ENCODE measurements at places on chromosomes 4 and X.

GRCh38 chrX:115350711-115351381 is 61.3 kb downstream of the LUZP4 start:
- no peak for DNase-seq

GRCh38 chr4:153594210-153594609 is 89.9 kb upstream of the TLR2 start:
- no peak for DNase-seq

DNA sequence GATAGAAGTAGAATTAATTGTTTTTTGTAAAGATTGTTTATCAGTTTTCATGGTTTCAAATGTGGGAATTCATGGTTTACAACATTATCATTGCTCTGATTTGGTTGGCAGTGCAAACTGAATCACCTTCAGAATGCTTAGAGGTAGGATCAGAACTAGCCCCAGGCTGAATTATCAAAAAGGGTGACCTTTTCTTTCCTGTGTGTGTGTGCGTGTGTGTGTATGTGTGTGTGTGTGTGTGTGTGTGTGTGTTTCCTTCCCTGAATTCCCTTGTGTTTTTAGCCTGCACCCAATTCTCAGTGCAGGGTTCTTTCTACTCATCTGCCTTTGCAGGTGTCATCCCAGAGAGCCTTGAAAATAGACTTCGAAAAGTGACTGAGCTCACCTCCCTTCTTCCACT is 125.0 kb downstream of the BMPR1B start:
- DNase-seq, result no peak

DNA sequence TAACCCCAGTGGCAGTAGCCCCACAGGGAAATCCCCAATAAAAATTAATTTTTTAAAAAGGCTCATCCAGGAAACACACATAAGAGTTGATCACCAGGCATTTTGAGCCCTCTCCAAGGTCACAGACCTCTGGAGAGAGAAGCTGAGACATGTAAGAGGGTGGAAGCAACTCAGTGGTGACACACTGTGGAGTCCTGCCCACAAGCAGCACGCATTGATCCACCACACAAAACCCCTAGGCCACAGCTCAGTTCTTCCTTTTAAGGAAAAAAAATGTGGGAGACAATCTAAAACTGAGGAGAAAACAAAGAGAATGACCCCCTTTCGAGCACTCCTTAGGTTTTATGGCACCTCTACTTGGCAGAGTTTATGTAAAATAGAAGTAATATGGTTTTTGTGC is 71.7 kb upstream of the S100G start:
- no peak for DNase-seq

- no peak for DNase-seq
These were observed 83.2 kb upstream of the ARHGAP24 start for GRCh38 chr4:85391589-85392410.

- DNase-seq, result no peak
These were observed 59.1 kb downstream of the ANXA3 start for GRCh38 chr4:78610546-78611214.

GRCh38 chr4:150525321-150525868 is 56.6 kb upstream of the MAB21L2 start:
- DNase-seq, result no peak

DNA sequence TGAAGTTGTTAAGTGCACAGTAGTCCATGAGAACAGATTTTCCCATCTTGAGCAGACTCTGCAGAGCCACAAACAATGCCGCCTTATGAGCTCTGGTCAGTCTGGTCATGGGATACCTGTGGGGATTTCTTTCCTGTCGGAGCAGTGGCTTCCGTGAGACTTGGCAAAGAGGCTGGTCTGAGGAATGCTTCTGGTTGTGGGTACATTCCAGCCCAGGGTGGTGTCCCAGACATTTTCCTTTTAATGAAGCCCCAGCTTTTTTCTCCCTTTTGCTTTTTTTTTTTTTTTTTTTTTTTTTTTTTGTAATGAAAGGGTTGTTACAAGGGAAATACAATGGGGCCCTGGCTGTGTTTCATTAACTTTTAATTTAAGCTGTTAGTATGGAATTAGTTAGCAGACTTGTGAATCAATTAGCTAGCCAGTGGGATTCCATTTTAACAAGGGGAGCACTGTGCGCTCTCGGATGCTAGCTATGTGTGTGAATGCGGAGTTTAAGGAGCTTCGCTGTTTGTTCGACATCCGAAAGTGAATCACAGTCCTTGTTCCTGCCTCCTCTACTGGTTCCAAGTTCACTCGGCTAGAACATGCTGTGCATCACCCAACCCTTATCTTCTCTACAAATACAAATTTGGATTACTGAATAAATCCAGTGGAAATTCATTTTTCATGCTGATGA is 225.1 kb downstream of the CBR4 start:
- DNase-seq, result no peak

GRCh38 chrX:116321711-116322110 is 114.7 kb upstream of the SLC6A14 start:
- DNase-seq, result no peak

All from nucleus accumbens (tissue), 56 donors.